Endothelial cell of umbilical vein (primary cell): ENCODE measurements at places on chromosomes 4 and X. TPM values are rescaled to one million over a fixed set of nuclear protein-coding genes. Genes with fewer than 3 reads are reported as not detected.

GRCh38 chr4:153794006-153794405, 5.1 kb upstream of the SFRP2 start:
- DNase-seq = no peak

DNA sequence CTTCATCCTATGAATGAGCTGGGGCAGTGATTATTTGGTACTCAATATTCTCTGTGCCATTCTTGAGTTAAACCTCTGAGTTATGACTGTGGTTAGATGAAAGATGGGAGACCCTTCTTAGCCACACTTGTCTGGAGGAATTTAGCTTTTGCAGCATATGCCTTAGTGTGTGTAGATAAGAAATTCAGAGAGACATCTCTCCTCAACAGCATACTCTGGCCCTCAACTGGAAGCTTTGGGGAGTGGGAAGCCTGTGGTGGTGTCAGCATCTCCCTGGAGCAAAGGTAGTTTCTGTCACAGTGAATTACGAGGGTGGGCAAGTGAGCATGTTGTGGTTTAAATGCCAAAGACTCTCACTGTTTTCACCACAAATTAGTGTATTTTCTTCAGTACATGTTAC, 58.7 kb downstream of the UGT2A3 start:
- DNase-seq = no peak

The FAM9B gene
- total RNA-seq = not detected in 2 replicates

The FRG2 gene
- not detected in 2 replicates for total RNA-seq

DNA sequence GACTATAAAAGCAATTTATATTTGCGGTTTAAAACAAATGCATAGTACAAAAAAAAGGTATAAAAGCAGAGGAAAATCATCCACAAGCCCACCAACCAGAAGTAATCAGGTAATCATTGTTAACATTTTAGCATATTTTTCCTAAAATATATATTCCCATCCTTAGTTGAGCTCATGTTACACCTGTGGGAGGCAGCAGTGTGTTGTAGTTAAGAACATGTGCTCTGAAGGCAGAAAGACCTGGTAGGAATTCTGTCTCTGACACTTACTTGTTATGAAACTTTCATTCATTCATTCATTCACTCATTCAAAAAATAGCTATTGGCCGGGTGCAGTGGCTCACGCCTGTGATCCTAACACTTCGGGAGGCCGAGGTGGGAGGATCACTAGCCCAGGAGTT, 15.4 kb upstream of the CDKL5 start:
- DNase-seq = peak; percentile 17

The ART3 gene
- total RNA-seq = not detected in 2 replicates

DNA sequence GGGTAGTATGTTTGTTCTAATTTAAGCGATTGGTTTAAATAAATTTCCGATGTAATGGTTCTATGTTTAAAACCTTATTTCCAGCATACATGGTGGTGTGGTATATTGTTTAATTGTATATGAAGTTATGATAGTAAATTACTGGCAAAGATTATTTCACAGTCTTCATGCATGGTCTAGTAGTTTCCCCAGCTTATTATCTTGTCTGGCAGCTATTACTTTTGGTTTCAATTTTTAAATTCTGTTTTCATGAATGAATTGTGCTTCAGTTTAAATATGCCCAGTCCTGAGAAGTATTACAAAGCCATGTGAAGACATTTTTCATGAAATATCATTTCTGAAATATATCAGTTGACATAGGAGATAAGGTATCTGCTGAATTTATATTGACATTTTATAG, 6.3 kb downstream of the ALG13 start:
- DNase-seq = no peak

The CT83 gene
- not detected in 2 replicates for total RNA-seq

DNA sequence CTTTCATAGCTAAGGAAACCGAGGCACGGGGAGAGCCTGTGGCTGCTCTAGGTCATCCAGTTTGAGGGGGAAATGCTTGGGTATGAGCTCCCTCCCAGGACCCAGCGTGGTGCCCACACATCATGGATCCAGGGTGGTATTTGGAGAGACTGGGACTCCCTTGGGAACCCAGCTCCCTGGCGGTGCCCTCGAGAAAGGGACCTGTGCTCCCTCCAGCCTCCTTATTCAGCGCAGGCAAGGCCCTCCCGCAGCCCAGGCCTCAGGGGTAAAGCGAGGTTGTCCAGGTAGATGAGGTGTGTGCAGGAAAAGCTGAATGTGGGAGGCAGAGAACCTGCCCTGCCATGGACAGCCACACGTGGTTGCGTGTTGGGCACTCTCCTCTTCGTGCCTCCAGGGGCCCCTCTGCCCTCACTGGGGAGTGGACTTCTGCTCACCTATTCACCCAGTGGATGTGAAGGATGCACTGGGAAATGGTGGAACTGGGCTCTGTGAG, 53.8 kb upstream of the GPR78 start:
- DNase-seq = no peak

DNA sequence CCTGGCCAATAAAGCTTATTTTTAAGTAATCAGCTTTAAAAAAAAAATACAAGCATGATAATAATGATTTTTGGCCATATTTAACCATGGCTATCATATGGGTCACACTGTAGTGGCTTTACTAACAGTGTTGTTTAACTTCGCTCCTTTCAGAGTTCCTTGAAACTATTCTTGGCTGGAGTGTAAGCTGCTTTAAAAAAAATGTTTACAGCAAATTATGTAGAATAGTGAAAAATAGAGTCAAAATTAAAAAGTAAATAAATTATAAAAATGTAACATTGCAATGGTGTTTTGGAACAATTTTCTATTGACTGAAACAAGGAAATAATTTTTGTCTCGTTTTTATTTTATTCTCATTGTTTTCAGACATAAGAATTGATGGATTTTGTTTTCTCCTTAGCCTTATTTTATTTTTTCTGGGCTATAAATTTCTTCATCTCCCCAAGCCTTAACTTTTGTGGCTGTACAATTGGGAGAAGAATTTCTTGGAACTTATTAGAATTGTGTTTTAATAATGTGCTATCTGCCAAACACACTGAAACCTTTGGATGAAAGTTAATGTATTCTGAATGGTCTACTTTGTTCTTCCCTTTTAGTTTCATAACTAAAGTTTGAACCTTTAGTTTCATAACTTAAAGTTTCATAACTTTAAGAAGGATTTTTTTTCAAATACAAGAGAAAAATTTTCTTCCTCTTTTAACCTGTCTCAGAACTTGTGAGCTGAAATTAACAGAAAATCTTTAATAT, 182.0 kb downstream of the ARHGAP24 start:
- no peak for DNase-seq

DNA sequence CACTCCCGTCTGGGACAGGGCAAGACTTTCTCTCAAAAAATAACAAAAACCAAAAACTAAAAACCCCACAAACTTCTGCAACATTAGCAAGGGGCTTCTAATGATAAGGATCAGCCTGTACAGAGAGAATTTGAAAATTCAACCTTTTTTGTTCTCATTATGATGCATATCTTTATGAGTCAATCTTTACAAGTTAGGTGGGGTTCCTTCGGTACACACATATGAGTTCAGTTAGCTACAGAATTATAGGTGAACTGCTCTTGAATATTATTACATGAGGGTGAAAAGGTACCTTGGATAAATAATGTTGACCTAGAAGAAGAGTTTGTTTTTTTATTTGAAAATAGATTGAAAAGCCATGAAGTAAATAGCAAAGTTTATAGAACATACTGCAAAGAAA, 252.7 kb downstream of the UNC5C start:
- DNase-seq = no peak

DNA sequence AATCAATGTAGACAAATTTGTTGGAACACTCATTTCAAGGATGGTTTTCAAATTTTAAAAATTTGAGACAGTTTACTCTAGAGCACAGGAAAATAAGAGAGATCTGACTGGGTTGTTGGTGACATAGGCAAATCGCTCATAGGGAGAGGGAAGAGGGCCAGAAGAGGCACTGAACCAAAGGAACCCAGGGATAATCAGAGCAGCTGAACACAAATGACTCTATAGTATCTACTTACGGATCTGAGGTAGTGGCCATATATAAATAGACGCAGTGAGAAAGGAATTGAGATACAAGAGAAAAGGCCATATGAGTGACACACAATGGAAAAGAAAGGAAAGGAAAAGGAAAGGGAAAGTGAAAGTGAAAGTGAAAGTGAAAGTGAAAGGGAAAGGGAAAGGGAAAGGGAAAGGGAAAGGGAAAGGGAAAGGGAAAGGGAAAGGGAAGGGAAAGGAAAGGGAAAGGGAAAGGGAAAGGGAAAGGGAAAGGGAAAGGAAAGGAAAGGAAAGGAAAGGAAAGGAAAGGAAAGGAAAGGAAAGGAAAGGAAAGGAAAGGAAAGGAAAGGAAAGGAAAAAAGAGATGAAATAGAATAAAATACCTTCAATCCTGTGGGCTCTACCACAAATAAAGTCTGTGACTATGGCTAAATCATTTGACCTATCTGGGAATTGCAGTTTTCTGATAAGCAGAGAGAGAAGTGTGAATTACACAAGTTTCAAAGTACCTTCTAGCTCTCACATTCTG, 759.2 kb downstream of the DMD start:
- DNase-seq = no peak
